ENCODE measurements at places on chromosomes 2 and 18.

- DNase-seq = peak; percentile 36
Measured at GRCh38 chr2:96241227-96241626, 24.6 kb downstream of the TMEM127 start.

- peak; percentile 70 for DNase-seq
Measured at GRCh38 chr18:23618862-23619387, 32.6 kb upstream of the NPC1 start.

DNA sequence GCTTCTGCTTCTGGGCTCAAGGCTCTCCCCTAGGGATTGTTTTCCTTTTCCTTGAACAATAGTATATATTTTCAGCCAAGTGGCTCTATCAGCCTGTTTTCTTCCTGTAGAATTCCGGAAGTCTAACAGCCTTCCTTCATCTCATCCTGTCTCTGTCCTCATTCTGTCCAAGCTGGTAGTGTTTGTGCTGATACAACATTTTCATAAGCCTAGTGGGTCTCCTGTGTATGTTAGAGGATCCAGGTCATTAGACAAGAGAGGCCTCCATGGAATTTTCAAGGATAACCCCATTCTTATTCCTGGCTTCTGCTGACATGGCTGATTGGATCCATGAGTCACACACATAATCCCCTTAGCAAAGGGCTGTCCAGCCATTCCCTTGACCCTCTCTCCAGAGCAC is 467.6 kb downstream of the PTPRM start:
- no peak for DNase-seq

- DNase-seq = no peak
Measured at GRCh38 chr2:25229279-25230197, 61.2 kb upstream of the POMC start.

DNA sequence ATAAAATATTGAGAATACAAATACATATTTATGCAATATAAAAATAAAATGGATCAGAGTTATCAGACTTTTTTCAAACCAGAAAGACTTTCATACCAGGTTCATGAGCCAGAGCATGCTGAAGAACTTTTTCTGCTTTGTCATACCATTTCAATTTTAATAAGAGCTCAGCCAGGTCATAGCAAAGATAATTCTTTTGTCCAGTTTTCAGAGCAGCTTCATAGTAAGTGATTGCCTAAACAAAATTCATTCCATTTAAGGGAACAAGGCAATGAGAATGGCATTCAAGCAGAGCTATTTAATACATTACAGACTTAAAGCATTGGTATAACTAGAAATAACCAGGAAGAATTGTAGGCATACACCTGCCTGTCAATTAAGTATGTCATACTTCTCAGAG is 42.3 kb downstream of the TTC21B start:
- DNase-seq = no peak

DNA sequence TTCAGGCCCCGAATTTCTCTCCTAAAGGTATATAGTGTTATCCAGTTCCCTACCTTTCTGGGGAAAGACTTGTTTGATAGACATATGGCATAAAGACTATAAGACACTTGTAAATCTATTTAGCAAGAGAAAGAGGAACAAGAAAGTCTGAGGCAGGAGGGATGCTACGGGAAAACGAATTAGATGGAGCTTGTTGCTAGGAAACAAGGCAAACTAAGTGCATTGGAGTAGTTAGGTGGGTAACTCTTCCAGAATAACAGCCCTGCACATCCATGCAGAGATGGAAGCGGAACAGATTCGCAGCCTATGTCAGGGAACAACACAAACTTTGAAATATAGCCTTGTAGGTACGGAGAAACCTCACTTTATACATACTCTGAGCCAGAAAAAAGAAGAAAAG is 810.3 kb upstream of the CRIM1 start:
- DNase-seq = no peak

GRCh38 chr2:230520875-230521155 is 104.8 kb downstream of the SP100 start:
- DNase-seq = no peak

- DNase-seq = no peak
Measured at GRCh38 chr2:89767572-89768435, 1076.3 kb downstream of the RPIA start.

- DNase-seq = no peak
Measured at GRCh38 chr2:29134933-29135332, 19.7 kb downstream of the CLIP4 start.

DNA sequence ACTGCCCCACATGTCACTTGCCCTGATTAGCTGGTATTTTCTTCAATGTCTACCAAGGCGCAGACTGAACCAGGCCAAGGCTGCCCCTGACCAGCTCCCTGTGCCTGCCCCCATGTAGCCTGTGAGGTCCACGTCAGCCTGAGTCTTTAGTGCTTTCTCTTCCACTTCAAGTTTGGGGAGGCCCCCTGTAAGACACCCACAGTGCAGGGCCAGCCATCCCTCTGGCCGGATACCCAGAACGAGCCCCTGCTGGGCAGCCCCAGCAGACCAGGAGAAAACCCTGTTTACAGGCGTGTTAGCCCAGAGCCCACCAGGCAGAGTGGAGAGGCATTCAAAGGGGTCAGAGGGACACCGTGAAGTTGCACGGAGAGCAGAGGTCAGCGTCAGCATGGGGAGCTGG is 92.4 kb downstream of the TFCP2L1 start:
- no peak for DNase-seq

DNA sequence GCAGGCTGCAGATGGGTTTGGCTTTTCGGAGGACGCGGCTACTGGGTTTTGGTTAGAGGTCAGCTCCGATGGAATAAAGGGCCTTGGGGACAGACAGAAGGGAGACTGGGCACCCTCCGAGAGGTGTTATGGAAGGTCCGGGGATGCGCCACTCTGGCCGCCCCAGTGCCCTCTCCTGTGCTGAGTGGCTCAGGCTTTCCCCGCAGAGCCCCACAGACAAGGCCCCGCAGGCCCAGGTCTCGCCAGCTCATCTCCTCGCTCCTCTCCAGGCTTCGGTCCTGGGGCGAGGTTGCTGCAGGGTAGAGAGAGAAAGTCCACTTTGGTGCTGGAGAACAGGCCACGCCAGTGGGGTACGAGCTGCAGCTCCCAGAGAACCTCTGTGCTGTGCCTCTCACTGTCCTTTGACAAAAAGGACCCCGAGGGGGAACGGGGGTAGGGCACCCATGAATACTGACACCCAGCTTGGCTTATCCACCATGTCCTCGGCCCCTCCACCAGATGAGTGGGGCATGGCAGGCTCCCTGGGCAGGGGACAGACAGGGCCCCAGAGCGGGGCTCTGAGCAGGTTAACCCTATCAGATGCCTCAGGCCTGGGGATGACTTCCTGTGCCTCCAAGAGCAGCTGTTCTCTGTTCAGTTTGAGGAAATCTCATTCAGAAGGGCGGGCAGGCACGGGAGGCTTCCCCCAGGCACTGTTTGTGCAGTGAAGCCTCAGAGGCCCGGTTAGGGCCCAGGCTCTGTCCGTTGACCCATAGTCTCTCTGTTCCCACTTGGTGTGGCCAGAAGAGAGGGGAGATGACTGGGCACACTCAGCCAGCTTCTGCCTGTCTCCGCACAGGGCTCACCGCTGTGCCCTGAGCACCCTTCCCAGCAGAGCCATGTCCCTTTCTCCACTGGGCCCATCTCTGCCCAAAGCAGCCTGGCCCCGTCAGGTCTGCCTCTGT is 15.7 kb upstream of the CNNM3 start:
- no peak for DNase-seq

DNA sequence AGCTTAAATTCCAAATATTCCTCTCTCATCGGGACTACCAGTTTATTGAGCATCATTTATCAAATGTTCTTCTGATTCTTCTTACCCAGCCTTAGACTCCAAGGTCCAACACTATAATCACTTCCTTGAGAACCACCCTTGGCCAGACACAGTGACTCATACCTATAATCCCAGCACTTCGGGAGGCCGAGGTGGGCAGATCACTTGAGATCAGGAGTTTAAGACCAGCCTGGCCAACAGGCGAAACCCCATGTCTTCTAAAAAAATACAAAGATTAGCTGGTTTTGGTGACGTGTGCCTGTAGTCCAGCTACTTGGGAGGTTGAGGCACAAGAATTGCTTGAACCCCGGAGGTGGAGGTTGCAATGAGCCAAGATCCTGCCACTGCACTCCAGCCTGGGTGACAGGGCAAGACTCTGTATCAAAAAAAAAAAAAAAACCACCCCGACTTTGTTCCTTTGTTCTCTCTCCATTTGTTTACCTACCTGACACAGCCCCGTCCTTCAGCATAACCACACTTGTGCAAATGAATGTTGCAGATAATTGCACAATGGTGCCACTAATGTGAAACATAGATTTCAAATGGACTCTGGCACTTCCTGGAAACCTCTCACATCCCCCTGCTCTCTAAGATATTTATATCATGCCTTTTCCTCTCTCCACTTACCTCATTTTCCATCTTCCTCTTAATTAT is 38.9 kb upstream of the LPIN2 start:
- DNase-seq = no peak

- DNase-seq = peak; percentile 24
Measured at GRCh38 chr2:21044694-21045371, 960 bp upstream of the APOB start.

DNA sequence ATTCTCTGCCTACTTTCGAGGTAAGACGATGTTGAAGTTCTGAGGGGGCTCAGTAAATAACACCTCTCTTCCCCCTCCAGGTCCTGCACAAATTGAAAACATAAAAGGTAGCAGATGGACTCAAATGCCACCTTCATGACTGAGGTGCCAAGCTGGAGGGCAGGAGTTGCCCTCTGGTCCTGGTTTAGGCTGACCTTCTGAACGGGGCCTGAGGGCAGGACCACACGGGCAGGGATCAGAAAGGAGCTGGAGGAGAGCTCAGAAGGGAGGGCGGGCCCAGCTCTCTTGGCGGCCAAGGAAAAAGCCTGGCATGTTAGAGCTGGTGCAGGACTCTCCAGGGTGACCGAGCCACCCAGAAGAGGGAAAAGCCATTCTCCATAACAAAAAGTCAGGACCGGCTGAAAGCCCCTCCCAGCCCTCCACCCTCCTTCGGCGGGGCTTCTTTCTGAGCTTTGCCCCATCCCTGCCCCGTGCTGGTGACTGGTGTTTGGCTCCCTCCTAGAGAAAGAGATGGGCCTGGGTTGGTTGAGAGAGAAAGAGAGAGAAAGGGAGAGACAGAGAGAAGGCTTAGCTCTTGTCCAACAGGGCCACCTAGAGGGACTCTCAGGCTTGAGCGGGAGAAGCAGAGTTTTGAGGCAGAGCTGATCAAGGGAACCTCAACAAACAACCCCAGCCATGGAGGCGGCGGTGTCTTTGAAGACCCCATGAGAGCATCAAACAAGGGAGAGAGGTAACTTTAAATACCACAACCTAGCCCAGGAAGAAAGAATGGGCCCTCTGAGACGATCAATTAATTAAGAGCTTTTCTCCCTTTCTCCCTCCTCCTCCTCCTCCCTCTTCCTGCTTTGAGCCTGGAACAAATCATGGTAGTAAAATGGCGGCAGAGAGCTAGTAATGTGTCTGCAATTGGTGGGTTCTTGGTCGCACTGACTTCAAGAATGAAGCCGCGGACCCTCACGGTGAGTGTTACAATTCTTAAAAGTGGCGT is 50.8 kb downstream of the WIPF1 start:
- peak; percentile 64 for DNase-seq

DNA sequence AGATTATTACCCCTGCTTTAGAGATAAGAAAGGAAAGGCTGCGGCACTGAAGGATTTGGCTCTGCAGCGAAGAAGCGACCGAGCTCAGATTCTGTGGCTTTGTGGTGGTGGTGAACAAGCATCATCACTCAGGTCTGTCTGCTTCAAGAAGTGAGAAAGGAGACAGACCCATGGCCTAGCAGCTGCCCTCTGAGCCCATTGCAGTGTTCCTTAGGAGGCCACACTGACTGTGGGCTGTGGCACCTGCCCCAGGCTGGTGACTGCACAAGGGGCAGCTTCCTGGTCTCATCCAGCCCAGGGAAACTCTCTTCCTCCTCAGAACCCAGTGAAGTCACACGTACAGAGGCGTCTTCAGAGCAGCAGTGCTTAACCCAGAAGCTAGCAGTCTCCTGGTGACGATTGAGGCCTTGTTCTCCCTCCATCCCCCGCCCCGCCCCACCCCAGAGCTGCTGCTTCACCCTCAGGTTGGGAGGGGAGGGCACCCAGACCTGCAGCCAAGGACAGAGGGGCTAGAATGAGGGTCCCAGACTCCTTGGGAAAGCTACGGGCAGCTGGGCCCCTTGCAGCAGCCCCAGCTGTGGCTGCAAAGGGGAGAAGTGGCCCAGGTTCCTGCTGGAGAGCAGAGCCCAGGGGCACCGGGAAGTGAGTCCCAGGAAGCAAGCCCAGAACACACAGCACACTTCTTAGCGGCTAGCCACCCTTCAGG is 22.2 kb downstream of the BIN1 start:
- DNase-seq = no peak

DNA sequence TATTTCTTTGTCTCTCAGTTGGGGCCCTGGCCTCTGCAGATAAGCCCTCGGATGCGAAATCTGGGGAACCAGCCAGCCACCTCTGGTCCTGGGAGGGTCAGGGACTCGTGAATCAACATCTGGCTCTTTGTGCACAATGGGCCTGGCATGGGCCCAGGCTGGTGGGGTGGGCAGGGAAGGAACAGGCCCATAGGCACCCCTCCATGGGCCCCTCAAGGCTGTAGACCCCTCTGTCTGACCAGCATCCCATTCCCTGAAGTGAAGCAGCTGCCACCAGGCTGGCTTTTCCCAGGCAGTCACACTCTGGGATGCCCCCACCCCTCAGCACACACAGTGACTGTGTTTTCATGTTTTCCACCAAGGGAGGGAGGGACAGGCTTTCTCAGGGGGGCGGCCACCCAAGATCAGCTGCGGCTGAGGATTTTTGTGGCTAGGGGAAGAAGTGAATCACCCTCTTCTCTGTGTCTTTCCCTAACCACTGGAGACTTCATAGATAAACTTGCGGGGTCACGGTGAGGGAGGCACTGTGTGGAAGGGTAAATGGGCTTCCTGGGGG is 166.0 kb downstream of the AGAP1 start:
- no peak for DNase-seq

DNA sequence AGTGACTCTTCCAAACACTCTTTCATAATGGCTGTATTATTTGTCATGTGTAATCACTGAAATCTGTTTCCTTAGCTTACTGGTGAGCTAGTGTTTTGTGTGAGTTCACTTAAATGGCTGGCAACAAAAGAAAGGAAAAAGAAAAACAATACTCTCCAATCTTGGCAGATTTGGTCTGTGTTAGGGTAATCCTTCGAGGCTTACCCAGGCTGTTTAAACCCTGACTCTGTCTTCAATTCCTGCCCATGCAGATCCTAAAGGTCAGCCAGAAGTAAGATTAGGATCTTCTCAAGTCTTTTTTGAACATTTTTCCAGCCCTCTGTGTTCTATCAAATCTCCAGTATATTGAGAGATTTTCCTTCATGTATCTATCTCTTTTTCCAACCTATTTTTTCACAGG is 85.3 kb downstream of the CCDC178 start:
- no peak for DNase-seq

- peak; percentile 29 for DNase-seq
Measured at GRCh38 chr2:199603721-199604291, 146.1 kb upstream of the SATB2 start.

DNA sequence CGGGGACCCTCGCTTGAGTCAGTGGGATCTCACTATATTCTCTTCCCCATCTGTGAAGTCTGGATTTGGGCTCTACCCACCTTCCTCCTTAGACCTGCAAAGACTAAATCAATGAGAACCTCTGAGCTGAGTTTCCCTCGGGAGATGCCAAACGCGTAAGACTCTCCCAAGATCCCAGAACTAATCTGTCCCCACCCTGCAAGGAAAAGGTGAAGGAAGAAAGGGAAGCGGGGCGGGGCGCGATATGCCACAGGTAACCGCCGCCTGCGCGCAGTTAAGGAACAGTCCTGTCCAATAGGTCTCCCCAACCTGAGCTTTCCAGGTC is 780 bp downstream of the SRD5A2 start:
- no peak for DNase-seq

Measured in WTC11 (cell line).